ENCODE measurements at places on chromosomes 3 and 15.

DNA sequence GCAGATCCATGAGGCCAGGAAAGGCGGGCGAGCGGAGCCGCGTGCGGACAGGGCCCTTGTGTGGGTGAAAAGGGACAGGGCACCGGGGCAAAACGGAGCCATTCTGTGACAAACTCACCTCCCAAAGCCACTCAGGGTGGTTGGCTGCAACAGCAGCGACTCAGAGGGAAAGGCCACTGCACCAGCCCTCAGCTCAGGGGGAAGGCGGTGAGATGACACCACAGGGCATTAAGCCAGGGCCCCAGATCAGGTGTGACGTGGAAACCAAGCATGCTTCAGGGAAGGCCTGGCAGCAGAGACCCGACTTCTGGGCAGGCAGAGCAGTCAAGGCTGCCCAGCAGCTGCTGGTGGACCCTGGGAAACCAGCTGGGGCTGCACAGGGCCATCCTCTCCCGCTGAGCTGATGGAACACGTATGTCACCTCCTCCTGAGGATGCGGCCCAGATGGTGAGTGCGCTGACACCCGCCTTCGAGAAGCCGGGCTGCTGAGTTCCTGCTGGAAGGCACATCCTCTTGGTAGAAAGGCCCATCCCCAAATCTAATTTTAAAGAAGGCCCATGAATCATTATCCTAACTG lies 82.3 kb downstream of the CHSY1 start:
- no peak for DNase-seq

DNA sequence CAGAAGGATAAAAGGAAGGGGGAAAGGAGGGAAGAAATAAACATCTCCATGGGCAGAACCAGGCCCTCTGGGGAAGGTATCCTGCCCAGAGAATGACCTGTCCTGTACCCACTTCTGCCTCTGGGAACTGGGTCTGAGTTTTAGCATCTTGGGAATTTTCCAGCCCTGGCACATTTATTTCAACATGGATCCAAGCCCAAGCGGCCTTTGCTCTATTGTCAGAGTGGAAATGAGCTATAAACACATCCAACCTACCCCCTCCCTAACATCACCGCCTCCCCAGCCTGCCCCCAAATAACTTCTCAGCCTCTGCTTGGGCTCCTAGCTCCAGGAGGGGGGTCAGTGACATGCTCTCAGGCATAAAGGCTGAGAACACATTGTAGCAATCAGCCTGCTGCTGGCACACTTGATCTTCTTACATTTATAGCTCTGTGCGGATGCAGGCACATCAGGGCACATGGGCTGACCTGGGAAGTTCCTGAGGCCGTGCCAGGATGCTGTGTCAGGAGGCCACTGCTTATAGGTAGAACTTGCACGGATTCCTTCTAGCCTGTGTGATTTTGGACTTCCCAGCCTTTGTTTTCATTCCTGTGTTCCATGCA lies 4.6 kb upstream of the OXTR start:
- DNase-seq, result no peak

DNA sequence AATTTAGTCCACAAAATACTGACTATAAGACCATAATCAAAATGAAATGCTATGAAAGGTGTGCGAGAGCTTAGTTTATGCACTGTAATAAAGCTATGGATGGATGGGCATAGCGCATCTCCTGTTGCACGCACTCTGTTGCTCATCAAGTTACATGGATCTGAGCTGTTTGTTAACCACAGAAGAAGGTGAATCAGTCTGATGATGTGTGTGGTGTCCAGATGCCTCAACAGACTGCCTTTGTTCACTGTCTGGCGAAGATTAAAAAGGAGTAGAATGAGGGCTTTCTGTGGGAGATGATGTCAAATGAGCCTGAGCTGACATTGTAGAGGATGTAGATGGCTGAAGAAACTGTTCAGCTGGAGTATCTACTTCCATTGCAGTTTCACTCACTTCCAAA lies 36.1 kb downstream of the NSMCE3 start:
- DNase-seq, result no peak

GRCh38 chr3:122094125-122094524 lies 39.0 kb downstream of the CD86 start:
- no peak for DNase-seq

DNA sequence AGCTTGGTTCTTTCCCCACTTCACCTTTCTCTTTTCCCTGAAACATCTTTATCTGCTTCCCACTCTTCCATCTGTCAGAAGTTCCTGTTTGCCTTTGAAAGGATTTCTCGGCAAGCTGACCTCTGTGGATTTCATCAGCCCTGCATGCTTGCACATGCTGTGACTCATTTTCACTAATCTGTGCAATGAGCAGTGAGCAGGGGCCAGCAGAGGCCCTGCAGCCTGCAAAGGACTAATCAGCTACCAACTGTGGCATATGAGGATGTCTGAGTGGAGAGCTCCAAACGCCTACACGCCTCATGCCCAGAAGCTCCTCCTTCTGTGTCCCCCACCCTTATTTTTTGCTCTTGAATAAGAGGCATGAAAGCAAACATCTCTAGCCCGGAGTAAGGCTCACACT lies 333.0 kb upstream of the SEMA6D start:
- DNase-seq, result no peak

DNA sequence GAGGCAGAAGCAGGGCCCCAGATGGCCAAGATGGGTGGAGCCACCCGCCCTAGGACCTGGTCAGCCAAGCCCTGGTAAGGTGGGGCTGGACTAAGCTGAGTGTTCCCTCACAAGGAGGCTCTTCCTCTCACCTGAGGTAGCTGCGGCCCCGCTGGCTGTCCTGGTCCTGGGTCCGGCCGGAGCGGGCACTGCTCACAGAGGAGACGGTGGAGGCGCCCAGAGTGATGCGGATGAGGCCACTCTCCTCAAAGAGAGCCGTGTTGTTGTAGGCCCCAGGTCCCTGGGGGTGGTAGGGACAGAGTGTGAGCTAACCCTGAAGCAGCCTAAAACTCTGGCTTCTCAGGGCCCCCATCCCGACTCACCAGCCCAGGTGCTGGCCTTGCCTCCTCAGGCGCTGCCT lies 7.3 kb upstream of the SLC26A6 start:
- DNase-seq, result no peak

- no peak for DNase-seq
These were observed 43.6 kb upstream of the KLF13 start for GRCh38 chr15:31283043-31283442.

GRCh38 chr3:87272718-87273341 lies 3.6 kb downstream of the POU1F1 start:
- DNase-seq, result no peak

Data from Jurkat, Clone E6-1 (cell line).